ENCODE measurements at places on chromosomes 13 and 19.

DNA sequence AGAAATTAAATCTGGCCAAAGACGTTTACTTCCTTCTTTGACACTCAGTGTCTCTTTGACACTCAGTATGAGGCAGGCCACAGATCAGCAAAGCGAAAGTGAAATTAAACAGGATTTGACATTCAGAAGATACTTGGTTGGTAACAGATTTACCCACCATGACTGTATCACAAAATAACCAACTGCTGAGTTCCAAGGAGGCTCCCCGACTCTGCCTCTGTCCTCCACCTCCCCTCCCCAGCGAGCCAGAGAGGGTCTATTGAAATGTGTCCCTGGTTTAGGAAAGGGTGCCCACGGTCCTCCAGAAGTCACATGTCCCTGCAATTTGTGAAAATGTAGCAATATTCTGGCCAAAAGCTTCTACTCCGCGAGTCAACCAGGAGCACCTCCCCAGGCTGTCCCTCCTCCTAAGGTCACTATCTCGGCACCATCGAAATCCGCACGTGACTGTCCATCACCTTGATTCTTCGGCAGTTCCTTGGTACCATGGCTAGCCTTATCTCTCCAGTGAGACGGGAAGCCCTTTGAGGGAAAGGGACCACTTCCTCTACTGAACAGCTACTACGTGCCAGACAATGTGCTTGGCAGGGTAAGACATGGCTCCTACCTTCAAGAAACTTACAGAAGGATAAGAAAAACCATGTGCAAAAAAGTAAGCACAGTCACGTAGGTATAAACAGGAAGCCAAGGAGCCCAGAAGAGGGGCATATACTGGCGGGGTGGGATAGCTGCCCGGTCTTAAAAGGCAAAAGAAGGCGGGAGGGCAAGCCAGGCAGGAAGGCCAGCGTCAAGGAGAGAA lies 1.5 kb downstream of the N4BP2L1 start:
- peak; percentile 78 for DNase-seq

DNA sequence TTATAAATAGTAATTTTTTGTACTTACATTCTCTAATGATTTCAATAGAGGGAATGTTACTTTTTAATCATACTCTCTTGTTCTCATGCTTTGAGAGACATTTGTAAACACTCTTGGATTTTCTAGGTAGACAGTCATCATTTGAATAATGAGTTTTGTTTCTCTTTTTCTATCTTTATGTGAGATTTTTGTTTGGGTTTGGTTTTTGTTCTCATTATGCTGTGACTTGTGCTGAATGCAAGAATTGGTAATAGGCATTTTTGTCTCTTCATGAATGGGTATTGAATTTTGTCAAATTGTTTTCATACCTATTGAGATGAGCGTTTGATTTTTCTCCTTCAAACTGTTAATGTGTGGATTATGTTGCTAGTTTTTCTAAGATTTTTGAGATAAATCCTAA lies 56.8 kb upstream of the GPR183 start:
- no peak for DNase-seq

DNA sequence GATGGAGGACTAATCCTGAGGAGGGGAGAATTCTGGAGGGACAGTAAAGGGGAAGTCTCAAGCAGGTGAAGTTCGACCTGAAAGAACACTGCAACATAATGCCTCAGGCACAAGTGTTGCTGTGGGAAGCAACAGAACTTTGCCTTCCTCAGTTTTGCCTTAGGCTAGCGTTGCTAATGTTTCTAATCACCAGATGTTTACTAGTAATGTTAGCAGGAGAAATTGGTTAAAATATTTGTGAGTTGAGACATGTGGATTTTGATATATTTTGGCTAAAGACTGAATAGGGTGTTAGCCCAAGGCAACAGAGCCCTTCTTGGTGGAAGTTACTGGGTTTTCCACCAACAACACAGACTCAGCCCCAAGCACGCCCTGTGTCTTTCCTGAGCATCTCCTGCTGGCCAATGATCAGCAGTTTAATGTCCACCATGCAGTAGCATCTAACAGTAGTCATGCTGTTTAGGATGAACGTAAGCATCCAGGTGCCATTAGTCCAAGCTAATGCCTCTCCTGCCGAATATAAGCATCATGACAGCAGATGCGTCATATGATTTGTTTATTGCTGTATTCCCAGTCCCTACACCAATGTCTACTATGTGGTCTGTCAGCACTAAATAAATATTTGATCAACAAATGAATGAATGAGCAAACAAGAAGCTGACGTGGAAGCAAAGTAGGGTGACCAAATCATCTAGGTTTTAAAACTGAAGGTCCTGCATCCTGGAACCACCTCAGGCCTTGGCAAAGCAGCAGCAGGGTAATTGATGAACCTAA lies 511.9 kb upstream of the HTR2A start:
- no peak for DNase-seq

DNA sequence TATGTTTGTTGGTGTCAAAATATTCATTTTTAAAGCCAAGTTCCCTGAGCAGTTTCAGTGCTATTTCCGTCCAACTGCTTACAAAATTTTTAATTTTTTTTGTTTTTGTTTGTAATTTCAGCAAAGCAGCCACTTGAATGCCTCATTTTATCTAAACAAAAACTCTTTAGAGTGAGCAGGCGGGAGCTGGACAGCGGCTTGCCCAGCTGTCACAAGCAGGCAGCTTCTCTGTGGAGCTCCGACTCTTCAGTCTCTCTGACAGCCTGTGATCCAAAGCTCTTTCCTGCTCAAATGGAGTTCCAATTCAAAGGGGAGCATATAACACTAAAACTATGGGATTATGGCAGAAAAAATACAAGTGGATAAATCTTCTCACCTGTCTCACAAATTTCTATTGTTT lies 618.3 kb upstream of the PCDH20 start:
- no peak for DNase-seq

DNA sequence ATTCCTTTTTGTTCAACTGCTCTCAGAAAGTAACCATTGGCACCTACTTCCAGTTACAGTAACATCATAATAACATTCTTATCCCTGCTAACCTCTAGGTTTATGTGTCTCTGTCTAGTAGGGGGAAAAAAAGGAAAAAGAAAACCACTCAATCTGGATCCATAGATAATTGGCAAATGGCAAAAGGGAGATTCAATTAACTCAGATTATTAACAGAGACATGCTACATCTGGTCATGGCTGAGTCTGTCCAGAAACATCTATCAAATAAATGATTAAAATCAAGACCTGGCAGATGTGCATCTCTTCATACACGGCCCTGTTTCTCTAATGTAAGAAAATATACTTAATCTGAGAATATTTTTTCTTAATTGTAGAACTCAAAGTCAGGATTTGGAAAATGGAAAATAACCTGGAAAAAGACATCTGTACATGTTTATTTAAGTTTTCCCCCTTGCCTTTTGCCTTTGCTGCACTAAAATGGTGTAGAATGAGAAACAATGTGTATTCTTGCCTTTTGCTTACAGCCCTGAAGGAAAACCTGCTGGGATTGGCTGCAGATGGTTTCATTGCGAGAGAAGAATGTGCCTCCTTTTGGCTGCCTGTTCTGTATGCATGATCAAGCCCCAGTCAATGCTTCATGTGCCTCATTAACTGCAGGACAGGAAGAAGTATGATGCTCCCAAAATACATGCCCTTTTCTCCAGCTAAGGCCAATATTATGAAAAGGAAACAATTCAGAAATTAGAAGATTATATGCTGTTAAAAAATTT lies 921.6 kb upstream of the PCDH20 start:
- DNase-seq, result no peak

DNA sequence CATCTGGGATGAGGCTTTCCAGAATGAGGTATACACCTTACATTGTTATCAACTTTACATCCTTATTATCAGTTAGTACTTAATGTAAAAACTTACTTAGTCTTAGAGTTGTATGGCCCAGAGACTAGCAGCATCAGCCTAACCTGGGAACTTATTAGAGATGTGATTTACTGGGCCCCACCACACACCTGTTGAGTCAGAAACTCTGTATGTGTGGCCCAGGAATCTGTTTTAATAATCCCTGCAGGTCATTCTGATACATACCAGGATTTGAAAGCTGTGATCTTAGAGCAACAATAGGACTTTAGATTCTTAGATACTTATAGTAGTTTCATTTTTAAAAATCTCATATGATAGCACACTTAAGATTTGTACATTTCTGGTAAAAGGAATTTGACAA lies 17.4 kb downstream of the FNDC3A start:
- DNase-seq, result no peak

DNA sequence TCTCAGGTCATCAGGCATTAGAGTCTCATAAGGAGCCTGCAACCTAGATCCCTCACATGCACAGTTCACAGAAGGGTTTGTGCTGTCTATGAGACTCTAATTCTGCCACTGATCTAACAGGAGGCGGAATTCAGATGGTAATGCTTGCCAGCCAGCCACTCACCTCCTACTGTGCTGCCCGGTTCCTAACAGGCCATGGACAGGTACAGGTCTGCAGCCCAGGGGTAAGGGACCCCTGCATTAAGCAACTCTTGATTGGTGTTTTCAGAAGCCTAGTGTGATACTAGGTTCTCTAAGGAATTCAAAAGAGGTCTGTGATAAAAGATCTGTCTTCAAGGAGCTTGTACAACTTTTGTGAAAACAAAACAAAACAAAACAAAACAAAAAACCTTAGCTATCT lies 31.1 kb downstream of the CAB39L start:
- DNase-seq, result no peak

- no peak for DNase-seq
These were observed 107.9 kb upstream of the SLC7A1 start for GRCh38 chr13:29703421-29703820.

DNA sequence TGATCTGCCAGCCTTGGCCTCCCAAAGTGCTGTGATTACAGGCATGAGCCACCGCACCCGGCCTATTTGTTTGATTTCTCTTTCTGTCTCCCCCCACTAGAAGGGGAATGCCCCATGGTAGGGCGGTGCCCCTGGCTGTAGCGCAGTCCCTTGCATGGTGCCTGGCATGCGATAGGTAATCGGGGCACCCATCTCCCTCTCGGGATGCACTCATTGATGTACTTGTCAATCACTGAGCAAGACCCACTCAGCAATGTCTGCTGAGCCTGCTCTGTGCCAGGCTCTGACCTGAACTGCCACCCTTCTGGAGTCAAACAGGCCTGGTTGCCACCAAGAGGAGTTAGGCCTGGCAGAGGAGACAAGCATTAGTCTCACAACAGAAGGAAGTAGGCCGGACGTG lies 19.8 kb downstream of the DNM2 start:
- no peak for DNase-seq

DNA sequence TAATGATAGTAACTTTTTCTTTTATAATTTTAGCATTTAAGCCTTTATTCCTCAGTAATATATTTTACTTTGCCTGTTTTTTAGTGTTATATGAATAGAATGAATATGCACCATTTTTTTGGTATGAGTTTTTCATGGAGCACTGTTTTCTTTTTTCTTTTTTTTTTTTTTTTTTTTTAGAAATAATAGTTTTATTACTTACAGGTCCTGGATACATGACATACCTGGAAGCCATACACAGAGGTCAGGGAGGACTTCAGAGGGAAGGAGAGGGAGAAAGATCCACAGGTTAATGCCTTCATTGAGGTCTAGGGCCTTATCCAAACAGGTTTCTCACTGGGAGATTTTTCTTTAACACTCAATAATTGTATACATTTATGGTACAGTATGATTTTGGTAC lies 26.4 kb downstream of the KCTD4 start:
- DNase-seq, result no peak

DNA sequence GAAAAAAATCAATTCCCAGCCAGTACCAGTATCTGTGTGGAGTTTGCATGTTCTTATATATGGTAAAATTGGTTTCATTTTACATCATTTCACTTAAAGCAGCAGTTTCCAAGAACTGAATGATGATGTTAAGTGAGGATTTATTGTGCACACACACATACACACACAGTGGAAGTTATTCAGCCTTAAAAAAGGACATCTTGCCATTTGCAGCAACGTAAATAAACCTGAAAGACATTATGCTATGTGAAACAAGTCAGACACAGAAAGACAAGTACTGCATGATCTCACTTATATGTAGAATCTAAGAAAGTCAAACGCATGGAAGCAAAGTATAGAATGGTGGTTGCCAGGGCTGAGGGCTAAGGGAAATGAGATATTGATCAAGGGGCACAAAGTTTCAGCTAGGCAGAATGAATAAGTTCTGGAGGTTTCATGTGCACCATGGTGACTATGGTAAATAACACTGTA lies 5.3 kb downstream of the SIGLECL1 start:
- DNase-seq, result no peak

- no peak for DNase-seq
These were observed 124.0 kb upstream of the RNF113B start for GRCh38 chr13:98300956-98301641.

- DNase-seq, result no peak
These were observed 114.9 kb downstream of the RFC3 start for GRCh38 chr13:33932769-33933406.

GRCh38 chr19:49499030-49499670 lies 2.9 kb downstream of the RPS11 start:
- peak; percentile 74 for DNase-seq

GRCh38 chr19:54517483-54517882 lies 14.9 kb downstream of the LAIR2 start:
- peak; percentile 72 for DNase-seq

DNA sequence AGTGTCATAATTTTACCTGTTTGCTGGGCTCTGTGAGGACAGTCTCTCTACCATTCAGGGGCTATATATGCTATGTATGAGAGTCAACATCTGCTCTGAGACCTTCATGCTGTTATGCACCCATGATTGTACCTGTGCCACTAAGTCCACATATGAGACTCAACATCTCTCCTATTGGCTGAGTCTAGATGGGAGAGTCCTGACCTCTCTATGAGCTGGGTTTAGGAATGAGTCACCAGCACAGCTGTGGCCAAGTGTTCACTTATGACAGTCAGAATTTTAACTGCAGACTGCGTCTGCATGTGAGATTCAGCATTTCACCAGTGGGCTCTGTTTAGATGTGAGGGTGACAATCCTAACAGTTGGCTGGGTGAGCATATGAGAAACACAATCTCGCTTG lies 49.5 kb downstream of the ZNF729 start:
- no peak for DNase-seq

DNA sequence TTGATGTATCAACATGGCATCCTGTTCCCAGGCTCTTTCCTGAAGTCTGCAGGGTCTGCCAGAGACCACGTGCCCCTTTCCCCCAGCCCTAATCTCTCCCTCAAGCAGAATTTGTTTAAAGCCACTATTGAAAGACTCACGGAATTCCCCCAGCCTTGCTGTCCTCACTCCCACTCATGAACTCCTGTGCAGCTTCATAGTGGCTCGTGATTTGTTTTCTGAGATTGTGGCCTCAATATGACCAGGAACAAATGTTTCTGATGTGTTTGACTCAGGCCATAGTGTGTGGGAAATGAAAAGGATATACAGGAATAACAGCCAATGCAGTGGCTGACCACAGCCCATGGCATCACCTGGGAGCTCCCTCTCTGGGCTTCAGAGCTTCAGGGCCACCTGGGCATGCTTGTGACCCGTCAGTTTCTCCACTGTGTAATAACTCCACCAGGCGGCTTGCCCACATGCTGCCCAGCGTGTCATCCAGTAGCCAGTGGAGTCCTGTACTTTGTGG lies 8.1 kb upstream of the SERPINE3 start:
- DNase-seq, result no peak

GRCh38 chr19:55437410-55437809 lies 5.7 kb downstream of the SHISA7 start:
- no peak for DNase-seq

GRCh38 chr19:19458110-19458816 lies 52.8 kb downstream of the GATAD2A start:
- no peak for DNase-seq

Data from activated CD8-positive, alpha-beta memory T cell treated with anti-CD3 and anti-CD28 coated beads for 24 hours (primary cell).